Hematopoietic multipotent progenitor cell (in vitro differentiated cells): ENCODE measurements at places on chromosomes 4 and X. TPM values are rescaled to one million over a fixed set of nuclear protein-coding genes. Genes with fewer than 3 reads are reported as not detected.

DNA sequence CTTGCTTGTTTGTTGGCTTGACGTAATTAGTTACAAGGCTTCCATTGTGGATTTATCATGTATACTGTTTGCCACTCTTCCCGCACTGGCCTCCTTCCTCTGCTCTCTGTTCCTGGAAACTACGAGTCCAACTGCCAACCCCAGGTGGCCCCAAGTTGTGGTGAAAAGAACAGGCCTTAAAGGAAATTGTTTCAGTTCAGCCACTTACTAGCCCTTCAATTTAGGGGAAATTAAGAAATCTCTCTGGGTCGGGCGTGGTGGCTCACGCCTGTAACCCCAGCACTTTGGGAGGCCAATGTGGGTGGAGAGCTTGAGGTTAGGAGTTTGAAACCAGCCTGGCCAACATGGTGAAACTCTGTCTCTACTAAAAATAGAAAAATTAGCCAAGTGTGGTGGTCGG is 28.0 kb downstream of the RBM47 start:
- DNase-seq: no peak

GRCh38 chr4:157294575-157294974 is 74.0 kb downstream of the GRIA2 start:
- DNase-seq: no peak

DNA sequence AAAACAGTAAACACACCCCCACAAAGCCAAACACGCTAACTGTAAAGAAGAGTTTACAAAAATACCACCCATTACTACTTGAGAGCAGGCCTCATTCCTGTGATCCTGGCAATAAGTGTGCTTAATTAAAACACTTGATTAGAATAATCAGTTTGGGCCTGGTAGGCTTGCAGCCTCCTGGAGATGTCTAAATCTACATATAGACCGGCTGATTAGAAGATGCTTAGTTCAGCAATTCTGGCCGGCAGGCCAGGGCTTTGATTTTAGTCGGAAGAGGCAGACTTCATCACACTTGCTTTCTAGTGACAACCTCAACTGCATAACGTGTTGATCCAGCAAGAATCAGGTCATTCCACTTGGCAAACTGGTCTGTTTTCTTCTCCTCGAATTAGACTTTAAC is 114.0 kb downstream of the DCTD start:
- no peak for DNase-seq

The ACOX3 gene
- 26.9 TPM for total RNA-seq

DNA sequence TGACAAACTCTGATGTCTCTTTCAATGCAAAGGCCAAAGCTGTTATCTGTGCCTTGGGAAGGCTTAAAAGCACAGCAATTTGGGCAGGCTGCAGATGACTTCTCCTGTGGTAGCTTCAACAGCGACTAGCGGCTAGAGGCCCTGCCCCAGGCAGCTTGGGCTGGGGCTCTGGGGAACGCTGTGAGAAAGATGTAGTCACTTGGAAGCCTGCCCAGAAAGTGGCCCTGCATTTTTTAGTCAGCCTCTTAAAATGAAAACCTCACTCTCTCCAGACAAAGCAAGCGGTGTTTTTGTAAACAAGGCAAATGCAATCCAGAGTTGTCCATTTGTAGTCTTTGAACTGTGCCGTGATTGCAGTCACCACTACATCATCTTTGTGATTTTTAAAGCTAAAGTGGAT is 27.5 kb downstream of the PCYT1B start:
- DNase-seq: no peak

- peak; percentile 68 for DNase-seq
Measured at GRCh38 chr4:165537028-165537648, 158.3 kb downstream of the CPE start.

DNA sequence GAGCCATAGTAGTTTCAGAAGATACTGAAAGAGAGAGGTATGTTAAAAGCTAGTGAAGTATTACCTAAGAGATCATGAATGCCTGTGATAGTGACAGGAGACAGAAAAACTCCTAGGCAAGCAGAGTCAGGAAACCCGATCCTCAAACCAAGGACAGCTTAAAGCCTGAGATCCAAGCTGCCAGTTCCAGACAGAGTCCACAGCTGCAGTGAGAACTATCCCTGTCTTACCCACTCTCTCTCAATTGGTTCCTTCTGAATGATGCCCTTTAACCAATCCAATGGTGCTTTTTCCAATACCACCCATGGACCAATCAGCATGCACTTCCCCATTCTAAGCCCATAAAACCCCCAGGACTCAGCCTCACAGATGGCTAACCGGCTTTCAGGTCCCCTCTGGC is 90.4 kb upstream of the PCDH10 start:
- no peak for DNase-seq

The PJA1 gene
- 16.7 TPM for total RNA-seq

- no peak for DNase-seq
Measured at GRCh38 chrX:148670277-148670676, 169.9 kb downstream of the AFF2 start.

- DNase-seq: no peak
Measured at GRCh38 chr4:176273736-176274135, 4.7 kb upstream of the ASB5 start.

The CHRNA9 gene
- 0.27 TPM for total RNA-seq

- DNase-seq: no peak
Measured at GRCh38 chr4:53595204-53595603, 3.9 kb upstream of the LNX1 start.

The NHSL2 gene
- total RNA-seq: 14.8 TPM

DNA sequence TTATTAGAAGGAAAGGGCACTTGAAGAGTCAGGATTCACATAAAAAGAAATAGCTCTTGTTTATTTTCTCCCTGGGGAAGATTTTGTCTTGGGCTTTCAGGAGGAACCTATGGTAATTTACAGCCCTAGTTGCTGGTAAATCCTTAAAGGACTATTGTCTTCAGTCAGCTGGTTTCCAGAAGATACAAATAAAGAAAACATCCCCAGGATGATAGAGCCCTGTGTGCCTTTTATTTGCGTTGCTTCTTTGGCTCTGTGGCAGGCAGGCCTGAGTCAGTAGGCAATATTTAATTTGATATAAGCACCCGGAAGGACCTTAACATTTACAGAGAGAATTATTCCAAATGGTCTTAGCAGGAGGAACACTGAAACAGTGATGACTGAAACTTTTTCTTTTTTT is 131.0 kb upstream of the SLC34A2 start:
- DNase-seq: no peak

The MSX1 gene
- under 0.01 TPM for total RNA-seq

DNA sequence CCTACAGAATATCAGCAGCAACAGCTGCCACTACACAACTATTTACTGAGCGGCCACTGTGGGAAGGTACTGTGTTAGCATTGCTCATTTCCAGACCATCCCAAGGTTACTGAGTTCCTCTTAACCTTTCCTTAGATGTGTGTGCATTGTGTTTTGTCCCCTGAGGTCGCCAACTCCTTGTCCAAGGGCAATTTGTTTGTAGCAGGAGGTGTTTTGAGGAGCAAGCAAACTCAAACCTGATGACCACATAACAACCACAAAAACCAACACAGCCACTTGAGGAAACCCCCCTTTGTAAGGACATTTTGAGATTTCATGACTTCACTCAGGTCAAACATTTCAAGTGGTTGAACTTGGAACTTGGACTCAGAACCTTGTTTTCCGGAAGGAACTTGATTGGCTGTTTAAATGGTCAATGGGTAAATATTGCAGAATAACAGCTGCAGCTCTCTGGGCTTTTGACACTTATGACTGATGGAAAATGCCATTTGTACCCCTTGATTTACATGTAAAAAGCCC is 122.3 kb downstream of the MID1IP1 start:
- DNase-seq: no peak

The SAGE1 gene
- 0.81 TPM for total RNA-seq

DNA sequence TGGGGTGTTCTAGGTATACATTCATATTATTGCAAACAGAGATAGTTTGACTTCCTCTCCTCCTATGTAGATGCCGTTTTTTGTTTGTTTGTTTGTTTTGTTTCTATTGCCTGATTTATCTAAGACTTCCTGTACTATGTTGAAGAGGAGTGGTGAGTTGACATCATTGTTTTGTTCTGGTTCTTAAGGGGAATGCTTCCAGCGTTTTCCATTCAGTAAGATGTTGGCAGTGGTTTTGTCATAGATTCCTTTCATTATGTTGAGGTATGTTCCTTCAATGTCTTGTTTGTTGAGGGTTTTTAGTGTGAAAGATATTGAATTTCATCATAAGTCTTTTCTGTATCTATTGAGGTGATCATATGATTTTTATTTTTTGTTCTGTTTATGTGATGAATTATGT is 401.6 kb upstream of the EPHA5 start:
- no peak for DNase-seq

The COL4A6 gene
- not detected for total RNA-seq

DNA sequence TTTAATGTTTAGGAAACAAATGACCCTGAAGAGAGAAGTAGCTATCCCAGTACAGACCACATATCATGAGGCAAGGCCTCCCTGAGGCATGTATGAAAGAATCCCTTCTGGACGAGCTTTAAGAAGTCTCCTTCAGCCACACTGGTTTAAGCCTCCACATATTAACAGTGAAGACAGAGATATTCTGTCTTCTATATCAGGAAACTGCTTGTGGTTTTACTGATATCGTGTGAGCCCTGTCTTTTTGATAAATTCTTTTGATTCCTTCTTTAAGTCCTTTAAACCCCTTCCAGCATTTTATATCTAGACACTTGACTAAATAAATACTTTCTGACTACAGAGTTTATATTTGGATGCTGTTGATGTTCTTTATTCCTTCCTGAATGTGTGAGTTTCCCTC is 45.9 kb upstream of the GPC4 start:
- DNase-seq: no peak

The SEPTIN6 gene
- total RNA-seq: 316 TPM

DNA sequence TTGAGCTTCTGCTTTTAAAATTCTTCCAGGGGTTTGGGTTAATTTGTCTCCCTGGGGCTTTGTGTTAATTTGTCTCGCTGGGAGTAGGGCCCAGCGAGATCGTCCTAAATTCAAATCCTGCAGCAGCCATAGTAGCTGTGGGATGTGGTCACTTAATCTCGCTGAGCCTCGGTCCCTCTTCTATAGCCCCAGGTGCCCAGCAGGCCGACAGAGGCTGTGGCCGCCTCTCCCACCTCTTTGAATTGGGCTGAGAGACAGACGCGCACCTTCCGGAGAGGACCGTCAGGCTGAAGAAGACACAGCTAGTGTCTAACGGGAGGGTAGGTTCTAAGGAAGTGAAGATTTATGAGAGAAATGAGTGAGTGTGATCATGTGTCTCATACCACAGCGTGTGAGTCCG is 15.7 kb upstream of the WFS1 start:
- DNase-seq: no peak

DNA sequence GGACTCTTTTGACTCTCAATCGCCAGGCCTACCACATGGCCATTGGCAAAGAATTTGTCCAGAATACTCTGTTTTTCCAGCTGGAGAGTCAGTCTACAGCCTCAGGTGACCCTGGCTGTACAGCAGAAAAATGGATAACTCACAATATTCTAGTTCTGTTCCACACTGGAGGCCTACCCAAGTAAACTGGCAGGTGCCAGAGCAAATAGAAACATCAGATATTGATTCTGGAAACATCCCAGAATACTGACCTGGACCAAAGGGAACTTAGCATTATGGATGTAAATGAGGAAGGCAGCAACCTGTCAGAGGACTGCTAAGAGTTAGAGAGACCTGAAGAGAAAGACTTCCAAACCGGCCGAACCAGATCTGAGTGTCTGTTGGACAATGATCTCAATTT is 147.9 kb upstream of the SMAD1 start:
- DNase-seq: no peak

The LDB2 gene
- under 0.01 TPM for total RNA-seq

GRCh38 chr4:172688534-172688933 is 480.1 kb upstream of the GALNT7 start:
- no peak for DNase-seq

The ATP6AP2 gene
- 38.5 TPM for total RNA-seq

DNA sequence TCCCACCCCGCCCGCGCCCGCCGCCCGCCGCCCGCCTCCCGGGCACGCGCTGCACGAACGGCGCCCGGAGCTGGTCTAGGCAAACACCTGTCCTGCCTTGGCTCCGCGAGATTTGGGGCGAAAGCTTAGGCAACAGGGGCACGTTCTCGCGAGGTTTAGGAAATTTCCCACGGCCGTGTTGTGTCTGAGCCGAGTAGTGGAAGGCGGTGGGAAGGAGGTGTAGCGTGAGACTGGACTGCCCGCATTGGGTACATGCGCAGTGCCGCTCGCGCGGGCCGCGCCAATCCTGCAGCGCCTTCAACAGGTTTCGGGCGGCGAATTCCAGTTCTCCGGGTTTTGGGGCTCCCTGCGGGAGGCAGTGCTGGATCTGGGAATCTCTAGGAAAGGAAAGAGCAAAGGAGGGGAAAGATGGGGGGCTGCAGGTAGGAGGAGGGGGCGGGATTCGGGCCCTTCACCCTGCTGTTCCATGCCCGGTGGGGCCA is 1.3 kb upstream of the RBPJ start:
- DNase-seq: peak; percentile 99

- no peak for DNase-seq
Measured at GRCh38 chr4:185779517-185779916, 32.5 kb downstream of the SORBS2 start.

The CPLX1 gene
- not detected for total RNA-seq

The KLHL4 gene
- under 0.01 TPM for total RNA-seq

The MAOB gene
- under 0.01 TPM for total RNA-seq

The TCEAL5 gene
- 0.27 TPM for total RNA-seq

DNA sequence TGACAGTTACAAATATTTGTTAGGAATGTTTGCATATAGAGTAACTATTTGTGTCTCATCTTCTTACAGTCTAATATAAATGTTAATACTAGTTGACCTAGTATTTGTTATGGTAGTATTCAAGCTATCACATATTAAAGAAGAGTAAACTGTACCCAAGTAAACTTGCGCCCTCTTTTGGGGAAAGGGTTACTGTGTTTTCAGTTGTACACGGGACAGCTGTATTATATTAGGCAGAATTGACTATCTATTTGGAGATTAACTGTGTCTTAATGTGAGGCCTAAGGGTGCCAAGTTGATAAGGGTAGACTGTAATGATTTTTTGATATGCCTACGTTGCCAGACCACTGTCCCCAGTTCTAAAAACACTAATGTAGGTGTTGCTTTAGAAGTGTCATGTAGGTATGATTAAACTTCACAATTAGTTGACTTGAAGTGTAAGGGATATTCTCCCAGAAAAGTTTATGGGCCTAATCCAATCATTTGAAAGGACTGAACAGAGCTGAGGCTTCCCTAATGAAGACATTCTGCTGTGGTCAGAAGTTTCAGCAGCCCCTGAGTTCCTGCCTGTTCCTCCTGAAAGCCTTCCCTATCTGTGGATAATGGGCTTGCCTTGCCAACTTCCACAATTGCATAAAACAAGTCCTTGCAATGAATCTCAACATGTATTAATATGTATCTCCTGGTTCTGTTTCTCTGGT is 172.8 kb upstream of the CXCL13 start:
- no peak for DNase-seq

The FOXP3 gene
- under 0.01 TPM for total RNA-seq
